ENCODE measurements at places on chromosomes 7 and 10. TPM values are rescaled to one million over a fixed set of nuclear protein-coding genes. Genes with fewer than 3 reads are reported as not detected.

FAM25A gene
- total RNA-seq = not detected

GIMAP8 gene
- not detected for total RNA-seq

IFIT1B gene
- total RNA-seq = not detected

FXYD4 gene
- total RNA-seq = not detected

WNT2 gene
- total RNA-seq = 0.06 TPM

GATA3 gene
- 0.53 TPM for total RNA-seq

WDFY4 gene
- total RNA-seq = not detected

GRCh38 chr7:151626422-151627115 lies 106.9 kb upstream of the RHEB start:
- no peak overlapping the region for H3K4me3 ChIP-seq
- H3K36me3 ChIP-seq = peaks cover 2% of the 10 kb centered on the region
- peaks cover 11% of the 10 kb centered on the region for H3K4me1 ChIP-seq
- H3K27ac ChIP-seq = no peak overlapping the region
- no peaks in the 10 kb centered on the region for H3K27me3 ChIP-seq

DNA sequence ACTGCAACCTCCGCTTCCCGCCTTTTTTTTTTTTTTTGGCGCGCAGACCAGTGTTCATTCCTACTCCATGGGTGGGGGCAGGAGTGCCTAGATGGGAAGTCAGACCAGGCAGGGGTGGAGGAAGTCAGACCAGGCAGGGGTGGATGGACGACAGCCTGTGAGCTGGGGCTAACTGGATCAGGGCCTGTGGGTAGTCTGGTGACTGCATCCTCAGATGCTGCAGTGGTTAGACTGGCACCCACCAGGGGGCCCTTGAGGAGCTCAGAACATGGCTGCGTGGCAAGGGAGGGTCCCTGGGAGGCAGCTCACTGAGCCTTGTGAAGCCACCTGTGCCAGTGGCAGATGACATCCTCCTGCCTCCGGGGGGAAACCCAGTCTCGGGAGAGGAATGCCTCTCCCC lies 35.1 kb downstream of the RCC1L start:
- H3K27ac ChIP-seq = no peak overlapping the region
- peaks cover 5% of the 10 kb centered on the region for H3K36me3 ChIP-seq
- DNase-seq = peak; percentile 27
- no peak overlapping the region for H3K4me3 ChIP-seq
- peaks cover 6% of the 10 kb centered on the region for H3K4me1 ChIP-seq

GRCh38 chr7:609365-609764 lies 89.7 kb upstream of the PDGFA start:
- H3K27me3 ChIP-seq = no peaks in the 10 kb centered on the region
- no peak for DNase-seq
- H3K4me1 ChIP-seq = no peaks in the 10 kb centered on the region
- H3K27ac ChIP-seq = no peak overlapping the region
- no peak overlapping the region for H3K4me3 ChIP-seq

- H3K4me1 ChIP-seq = peaks cover 9% of the 10 kb centered on the region
- H3K4me3 ChIP-seq = no peak overlapping the region
- H3K36me3 ChIP-seq = no peaks in the 10 kb centered on the region
- H3K27ac ChIP-seq = no peak overlapping the region
- no peak for DNase-seq
Observed at GRCh38 chr7:133778472-133778871, 348.7 kb upstream of the LRGUK start.

GRCh38 chr10:126696684-126697083 lies 26.2 kb upstream of the C10orf90 start:
- no peak for DNase-seq
- H3K27me3 ChIP-seq = no peaks in the 10 kb centered on the region
- no peak overlapping the region for H3K27ac ChIP-seq
- H3K36me3 ChIP-seq = no peaks in the 10 kb centered on the region
- no peak overlapping the region for H3K4me3 ChIP-seq

DNA sequence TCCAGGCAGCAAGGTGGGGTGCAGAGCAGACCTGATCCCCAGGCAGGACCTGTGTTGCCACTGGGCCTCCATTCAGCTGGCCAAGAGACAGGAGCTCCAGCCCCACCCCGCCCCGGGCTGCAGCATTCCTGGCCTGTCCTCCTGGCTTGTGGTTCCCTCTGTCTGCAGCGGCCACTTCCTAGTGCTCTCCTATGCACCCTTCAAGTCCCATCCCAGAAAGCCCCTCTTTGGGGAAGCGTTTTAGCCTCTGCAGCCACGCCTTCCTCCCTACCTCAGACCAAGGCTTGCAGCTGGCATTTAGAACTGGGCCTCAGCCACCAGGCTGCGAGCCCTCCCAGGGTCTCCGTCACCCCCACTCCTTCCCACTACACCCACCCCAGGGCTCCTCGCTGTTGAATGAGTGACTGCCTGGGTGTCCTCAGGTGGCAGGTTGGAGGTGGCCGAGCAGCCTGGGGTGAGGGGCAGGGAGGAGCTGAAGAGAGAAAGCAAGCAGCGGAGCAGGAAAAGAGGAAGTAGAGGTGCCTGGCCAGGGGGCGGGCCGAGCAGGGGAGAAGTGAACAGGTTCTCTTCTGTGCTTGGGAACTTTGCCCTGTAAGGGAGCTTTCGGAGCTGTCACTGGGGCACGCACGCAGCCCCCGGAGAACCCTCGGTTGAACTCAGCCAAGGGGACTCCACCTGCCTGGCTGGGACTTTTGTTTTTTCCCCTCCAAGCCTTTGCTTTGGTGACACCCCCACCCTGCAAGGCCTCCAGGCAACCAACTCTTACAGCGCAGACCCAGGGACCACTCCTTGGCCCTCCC lies 109.1 kb upstream of the TNRC18 start:
- H3K36me3 ChIP-seq = peaks cover 18% of the 10 kb centered on the region
- no peak for DNase-seq
- no peaks in the 10 kb centered on the region for H3K4me1 ChIP-seq
- no peaks in the 10 kb centered on the region for H3K27me3 ChIP-seq
- no peak overlapping the region for H3K4me3 ChIP-seq

GRCh38 chr10:124270530-124271327 lies 148.0 kb downstream of the OAT start:
- no peaks in the 10 kb centered on the region for H3K27me3 ChIP-seq
- no peak overlapping the region for H3K27ac ChIP-seq

- H3K4me1 ChIP-seq = peaks cover 9% of the 10 kb centered on the region
- DNase-seq = no peak
- no peak overlapping the region for H3K4me3 ChIP-seq
Observed at GRCh38 chr7:94649450-94649849, 6.5 kb downstream of the SGCE start.

DNA sequence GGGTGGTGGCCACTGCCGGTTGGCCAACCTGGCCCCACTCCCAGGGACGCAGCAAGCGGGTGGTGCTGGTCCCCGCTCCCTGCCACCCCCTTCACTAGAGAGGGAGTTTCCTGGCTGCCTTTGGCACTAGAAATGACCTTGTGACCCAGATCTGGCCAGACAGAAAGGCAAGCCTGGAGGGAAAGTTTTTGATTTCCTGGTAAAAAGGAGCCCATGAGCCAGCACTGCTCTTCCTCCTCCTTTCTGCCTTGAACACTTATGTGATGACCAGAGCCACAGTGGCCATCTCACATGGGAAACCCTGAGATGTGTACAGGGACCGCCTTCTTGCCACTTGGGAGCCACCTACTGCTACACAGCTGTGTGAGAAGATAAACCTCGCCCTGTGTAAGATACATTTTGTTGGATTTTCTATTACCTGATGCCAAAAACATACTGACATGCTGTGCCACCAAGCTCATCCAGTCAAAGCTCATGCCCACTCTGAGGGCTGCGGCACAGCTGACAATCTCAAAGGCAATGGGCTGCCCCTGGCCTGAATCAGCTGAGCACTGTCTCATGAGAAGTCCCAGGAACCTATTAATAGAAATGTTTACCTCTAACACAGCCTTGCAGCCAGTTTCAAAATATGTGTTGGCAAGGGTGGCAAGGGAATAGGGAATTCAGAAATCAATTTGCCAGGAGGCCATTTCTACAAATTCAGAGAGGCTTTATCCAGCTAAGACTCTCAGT lies 94.0 kb downstream of the CYTH3 start:
- H3K27ac ChIP-seq = no peak overlapping the region
- H3K4me3 ChIP-seq = no peak overlapping the region
- peaks cover 6% of the 10 kb centered on the region for H3K4me1 ChIP-seq
- peaks cover 15% of the 10 kb centered on the region for H3K36me3 ChIP-seq
- no peaks in the 10 kb centered on the region for H3K27me3 ChIP-seq
- DNase-seq = no peak

DNA sequence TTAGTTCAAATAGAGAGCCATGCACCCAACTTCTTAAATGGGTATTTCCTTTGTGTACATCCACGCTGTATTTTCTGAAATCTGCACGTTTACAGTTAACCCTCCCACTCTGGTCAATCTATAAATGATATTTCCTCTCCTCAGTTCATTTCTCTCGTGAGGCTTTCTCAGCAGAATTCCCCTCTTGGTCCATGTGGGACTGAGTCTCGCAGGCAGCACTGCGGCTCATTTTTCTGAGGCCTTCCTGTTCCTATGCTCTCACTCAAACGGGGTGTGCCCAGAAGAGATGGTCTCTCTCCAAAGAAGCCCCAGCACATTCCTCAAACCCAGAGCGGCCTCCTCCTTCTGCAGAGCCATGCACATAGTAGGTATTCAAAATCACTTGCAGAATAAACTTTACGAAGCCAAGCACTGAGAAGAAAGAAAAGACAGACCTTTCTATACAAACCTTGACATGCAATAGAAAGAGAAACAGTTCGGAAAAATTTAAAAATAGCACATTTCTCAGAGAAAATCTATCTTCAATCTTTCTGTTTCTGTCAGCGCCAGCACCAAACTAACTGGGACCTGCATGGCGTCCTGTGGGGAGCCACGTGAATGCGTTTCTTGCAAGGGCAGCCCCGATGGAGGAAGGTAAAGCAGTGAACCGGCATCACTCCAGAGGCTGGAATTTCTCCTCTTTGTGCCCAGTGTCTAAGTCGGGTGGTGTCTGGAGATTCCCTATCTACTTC lies 77.1 kb downstream of the HIPK2 start:
- no peak for DNase-seq
- no peaks in the 10 kb centered on the region for H3K27me3 ChIP-seq
- H3K4me3 ChIP-seq = no peak overlapping the region
- H3K4me1 ChIP-seq = peaks cover 8% of the 10 kb centered on the region
- H3K27ac ChIP-seq = no peak overlapping the region
- no peaks in the 10 kb centered on the region for H3K36me3 ChIP-seq

DNA sequence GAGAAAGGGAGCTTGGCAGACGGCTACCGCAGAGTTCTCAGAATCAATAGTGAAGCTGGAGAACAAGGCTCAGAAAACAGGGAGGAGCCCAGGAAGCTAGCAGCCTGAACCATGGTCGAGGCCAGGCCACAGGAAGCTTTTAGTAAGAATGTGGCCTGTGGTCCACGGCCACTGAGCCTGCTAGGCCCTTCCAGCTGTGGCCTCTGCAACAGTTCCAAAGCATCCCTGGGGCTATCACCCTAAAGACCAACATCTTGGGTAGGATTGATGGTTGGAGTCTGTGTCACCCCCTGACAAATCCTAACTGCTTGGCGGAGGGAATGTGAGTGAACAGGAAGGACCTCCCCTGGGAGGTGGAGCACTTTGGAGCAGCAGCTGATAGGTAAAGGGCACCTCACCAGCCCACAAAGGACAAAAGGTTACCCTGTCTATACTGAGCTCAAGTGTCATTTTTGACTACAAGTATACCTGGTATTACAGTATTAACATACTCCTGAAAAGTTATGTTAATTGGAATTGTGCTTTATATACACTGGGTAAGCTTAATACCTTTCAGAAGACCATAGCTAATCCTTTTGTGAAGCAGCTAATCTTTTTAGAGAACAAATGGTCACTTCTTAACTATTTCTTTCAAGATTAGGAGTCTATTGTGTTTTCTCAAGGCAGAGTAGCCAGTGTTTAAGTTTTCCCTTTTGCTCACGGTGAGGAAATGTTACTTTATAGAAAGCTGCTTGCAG lies 18.7 kb downstream of the PTPRE start:
- no peak overlapping the region for H3K4me3 ChIP-seq
- H3K27me3 ChIP-seq = peaks cover 3% of the 10 kb centered on the region
- H3K4me1 ChIP-seq = no peaks in the 10 kb centered on the region
- no peaks in the 10 kb centered on the region for H3K36me3 ChIP-seq
- no peak for DNase-seq

- H3K4me3 ChIP-seq = no peak overlapping the region
- no peaks in the 10 kb centered on the region for H3K36me3 ChIP-seq
- H3K27ac ChIP-seq = no peak overlapping the region
Observed at GRCh38 chr7:130986261-130986690, 252.3 kb upstream of the KLF14 start.

- H3K4me1 ChIP-seq = peaks cover 19% of the 10 kb centered on the region
- H3K4me3 ChIP-seq = no peak overlapping the region
- DNase-seq = no peak
- H3K36me3 ChIP-seq = no peaks in the 10 kb centered on the region
- H3K27me3 ChIP-seq = no peaks in the 10 kb centered on the region
Observed at GRCh38 chr7:84686373-84686772, 491.8 kb upstream of the SEMA3A start.

DNA sequence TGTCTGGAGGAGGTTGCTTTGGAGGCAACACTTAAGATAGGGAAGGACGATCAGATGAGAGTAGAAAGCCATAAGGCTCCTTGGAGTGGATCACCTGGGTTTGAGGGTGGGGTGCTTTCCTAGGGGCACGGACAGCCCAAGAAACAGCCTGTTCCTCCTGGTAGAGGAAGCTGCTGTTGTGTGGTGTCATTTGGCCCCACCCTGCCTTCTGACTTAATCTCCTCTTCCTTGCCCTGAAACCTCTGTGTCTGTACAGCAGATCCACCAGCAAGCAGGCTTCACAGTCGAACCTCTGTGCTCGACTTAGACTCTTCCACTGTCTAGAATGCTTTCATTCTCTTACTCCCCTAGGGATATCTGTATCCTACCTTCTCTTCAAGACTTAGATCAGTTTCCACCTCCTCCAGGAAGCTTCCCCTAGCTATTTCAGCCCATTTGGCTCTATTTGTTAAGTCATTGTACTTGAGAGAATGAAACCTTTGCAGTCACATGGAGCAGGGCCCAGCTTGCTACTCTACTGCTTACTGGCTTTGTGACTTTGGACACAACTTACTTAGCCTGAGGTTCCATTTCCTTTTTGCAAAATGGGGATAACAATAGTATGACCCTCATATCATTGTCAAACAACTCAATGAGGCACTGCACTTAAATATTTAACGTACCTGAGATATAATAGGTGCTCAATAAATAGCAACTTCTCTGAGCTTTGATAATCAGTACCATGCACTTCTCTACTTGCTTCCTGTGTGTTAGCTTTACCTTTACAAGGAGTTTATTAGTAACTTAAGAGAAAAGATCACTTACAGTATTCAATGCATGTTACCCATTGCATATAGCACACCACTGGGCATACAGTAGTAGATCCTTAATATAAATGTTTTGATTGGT lies 5.0 kb downstream of the MXI1 start:
- H3K36me3 ChIP-seq = no peaks in the 10 kb centered on the region
- DNase-seq = no peak
- H3K4me1 ChIP-seq = peaks cover 9% of the 10 kb centered on the region
- no peaks in the 10 kb centered on the region for H3K27me3 ChIP-seq
- H3K4me3 ChIP-seq = no peak overlapping the region

DNA sequence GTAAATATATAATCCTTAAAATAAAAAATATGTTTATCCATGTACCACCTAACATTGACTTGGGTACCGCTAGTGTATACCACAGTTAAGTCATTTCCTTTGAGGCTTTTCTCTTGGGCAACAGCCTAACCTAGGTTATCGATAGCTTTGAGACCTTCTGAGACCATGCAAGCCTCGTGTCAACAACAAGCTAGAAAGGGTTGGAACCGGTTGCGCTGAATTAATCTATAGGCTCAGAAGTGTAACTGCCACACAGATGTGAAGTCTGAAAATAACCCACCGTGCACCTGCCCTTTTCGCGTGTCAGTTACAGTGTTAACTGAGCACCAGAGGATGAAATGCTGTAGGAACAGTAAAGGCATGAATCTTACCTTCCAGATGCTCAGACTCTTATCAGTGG lies 59.8 kb downstream of the ARID5B start:
- H3K27me3 ChIP-seq = no peaks in the 10 kb centered on the region
- H3K4me1 ChIP-seq = no peaks in the 10 kb centered on the region
- H3K36me3 ChIP-seq = peaks cover 2% of the 10 kb centered on the region
- no peak overlapping the region for H3K4me3 ChIP-seq
- no peak for DNase-seq

Measured in SJCRH30 (cell line).